ENCODE measurements at places on chromosomes 7 and 10.
A peak's percentile ranks its signal among the peaks of the same experiment; 100 is the strongest.

DNA sequence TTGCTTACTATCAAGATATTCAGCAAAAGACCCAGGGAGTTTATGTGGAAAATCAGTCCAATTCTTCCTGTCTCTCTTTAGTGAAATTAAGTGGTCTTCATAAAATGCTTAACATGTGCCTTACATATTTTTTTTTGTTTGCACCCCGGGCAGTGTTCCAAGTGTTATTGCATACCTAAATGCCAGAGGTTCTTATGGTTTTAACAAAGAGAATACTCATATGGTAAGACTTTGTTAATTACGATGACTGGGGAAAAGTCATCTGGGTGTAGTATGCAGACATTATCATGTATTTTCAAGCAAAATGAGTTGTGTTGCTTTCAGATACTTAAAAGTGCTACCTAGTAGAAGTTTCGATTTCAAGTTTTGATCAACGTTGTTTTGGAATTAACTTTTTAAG, 82.6 kb downstream of the PRKG1 start:
- DNase-seq: no peak

DNA sequence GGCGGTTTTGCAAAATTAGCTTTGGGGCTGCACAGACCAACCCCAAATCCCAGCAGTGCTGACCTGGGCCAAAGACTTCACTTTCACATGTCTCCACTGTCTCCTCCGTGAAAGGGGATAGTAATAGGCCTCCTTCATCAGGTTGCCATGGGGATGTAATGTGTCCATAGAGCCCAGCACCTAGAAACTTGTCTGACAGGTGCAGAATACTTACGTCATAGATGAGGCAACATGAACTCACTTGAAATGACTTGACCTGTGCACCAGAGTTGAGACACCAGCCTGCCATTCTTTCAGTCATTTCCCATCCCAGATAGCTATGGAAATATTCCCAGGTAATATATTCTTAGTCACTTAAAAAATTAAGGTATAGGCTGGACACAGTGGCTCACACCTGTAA, 94.2 kb downstream of the INSYN2A start:
- DNase-seq: no peak

DNA sequence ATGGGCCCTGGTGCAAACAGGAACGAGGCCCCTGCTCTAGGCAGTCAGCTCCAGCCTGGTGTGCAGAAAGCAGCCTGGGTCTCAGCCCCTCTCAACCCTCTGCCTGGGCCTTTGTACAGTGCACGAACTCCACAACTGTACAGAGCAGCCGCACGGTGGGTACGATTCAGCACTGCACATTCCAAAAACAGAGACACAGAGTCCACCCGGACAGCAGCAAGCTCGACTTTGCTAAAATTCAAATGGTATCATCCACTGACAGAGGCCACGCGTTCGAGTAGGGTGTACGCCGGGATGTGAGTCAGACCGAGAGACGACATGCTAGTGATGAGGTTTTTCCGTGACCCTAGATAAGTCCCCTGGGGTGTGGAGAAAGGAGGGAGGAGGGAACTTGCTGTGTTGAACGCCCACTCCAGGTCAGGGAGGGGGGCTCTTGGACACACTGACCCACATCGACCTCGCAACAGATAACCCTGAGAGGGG, 65.6 kb upstream of the PDGFA start:
- peak; percentile 78 for DNase-seq

GRCh38 chr7:94414481-94414880, 19.8 kb downstream of the COL1A2 start:
- DNase-seq: no peak

DNA sequence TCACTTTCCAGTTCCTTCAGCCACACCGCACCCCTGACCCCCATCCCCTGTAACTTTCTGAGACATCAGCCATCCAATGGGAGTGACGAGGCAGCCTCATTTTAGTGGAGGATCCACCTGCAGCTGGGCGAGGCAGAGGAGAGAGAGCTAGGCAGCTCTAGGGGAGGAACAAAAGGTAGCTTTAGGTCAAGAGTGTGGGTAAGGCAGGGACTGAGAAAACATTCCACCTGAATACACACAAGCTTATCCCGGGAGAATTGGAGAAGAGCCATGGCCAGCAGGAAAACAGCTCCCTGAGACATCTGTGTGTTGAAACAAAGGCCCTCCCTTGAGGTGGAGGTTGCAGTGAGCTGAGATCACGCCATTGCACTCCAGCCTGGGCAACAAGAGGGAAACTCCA, 6.7 kb upstream of the KLRG2 start:
- no peak for DNase-seq

DNA sequence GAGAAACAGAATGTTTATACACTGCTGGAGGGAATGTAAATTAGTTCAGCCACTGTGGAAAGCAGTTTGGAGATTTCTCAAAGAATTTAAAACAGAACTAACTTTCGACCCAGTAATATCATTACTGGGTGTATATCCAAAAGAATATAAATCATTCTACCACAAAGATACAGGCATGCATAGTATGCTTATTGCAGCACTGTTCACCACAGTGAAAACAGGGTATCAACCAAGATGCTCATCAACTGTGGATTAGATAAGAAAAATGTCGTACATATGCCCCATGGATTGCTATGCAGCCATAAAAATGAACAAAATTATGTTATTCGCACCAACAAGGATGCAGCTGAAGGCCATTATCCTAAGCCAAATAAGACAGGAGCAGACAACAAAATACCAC, 343.1 kb upstream of the KCND2 start:
- no peak for DNase-seq

GRCh38 chr7:128697302-128697905, 25.3 kb downstream of the GARIN1A start:
- peak; percentile 82 for DNase-seq

DNA sequence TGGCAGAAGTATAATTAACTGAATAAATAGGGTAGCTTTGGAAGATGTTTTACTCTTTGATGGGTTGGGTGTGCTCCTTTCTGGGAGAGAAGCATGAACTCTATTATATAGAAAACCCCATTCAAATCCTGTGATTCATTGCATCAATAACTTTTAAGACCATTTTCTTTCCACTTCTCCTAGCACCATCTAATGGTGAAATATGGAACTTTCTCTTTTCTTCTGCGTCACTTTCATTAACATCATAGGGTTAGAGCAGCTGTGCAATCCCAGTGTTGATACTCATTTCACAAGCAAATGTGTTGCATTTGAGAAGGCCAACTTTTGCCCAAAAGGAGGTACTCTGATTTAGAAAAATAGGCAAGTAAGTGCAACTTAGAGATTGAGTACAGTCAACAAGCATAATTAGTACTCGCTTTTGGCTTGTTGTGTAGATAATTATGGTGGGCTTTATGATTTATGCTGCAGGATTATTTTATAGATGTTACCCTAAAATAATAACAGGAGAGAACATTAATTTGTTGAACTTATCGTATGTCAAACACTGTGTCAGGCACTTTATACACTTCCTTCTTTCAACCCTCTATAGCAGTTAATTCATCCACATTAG, 92.9 kb downstream of the CPED1 start:
- DNase-seq: no peak

DNA sequence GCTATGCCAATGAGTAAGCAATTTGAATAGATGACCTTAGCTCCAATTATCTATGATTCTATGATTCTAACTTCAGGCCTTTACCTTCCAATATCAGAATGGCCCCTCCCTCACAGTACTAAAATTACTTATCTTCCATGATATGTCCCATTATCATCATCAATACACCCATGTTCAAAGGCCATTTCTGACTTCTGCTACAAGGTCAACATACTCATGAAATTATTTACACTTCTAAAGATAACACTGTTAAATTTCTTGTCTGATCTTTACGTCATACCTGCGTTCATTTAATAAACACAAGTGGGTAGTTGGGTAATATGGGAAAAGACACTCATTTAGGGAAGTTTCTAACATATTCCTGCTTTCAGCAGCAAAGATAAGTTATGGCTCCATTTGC, 21.2 kb downstream of the IMMP2L start:
- DNase-seq: no peak

GRCh38 chr7:90764848-90765570, 168.9 kb downstream of the CDK14 start:
- no peak for DNase-seq

DNA sequence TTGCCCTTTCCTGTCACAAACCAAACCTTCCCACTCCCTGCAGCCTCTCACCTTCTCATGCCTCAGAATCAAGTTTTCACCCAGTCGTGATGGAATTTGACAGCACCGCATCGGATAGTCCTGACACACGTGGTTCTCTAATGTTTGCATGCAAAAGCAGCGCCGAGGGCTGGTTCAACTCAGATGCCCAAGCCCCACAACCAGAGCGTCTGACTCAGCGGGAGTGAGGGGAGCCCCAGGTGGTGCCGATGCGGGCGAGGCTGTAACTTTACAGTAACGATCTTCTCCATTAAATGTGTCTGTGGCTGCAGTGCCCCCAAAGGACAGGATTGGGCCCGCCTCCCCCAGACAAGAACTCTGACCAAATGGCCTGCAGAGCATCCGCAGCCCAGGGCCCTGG, 284.5 kb downstream of the CELF2 start:
- DNase-seq: no peak

GRCh38 chr7:114218283-114218682, 196.3 kb upstream of the FOXP2 start:
- DNase-seq: no peak

DNA sequence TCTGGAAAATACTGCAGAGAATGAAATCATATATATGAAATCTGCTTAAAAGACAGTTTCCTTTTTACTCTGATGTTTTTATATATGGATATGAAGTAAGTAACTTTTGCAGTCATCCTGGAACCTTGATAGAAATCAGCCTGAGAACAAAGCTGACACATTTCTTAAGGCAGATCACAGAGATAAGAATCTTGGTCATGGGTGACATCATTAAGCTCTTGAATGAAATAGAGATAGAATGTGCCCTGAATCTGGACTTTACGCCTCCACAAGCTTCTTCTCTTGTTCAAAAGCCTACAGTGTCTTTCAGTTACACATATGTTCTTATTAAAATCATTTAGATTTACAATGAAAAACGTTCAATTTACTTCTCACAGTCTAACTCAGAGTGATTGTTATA, 319.1 kb upstream of the CNTNAP2 start:
- no peak for DNase-seq

GRCh38 chr7:74101061-74101681, 17.6 kb downstream of the LIMK1 start:
- DNase-seq: no peak

DNA sequence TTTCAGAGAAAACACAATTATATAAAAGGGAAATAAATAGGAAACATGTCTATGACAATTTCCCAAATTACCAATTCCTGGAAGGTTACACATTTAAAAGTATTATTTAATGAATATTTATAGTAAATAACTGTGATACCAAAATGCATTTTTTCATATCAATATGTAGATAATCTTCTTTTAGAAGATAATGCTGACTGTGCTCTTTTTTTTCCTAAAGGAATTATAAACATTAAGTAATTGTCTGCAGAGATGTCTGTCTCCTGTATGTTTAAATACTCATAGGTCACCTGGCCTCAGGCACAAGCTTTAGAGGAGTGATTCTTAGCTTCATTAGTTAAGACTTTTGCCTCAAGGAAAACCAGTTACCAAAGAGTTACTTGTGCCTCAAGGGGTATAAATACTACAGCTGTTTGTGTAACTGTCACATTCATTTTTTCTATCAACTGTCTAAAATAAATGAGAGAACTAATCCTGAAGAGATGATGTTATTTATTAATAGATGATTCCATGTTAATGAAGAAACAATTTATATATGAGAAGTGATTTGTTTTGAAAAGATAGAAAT, 77.1 kb downstream of the DNAJC1 start:
- no peak for DNase-seq

- DNase-seq: peak; percentile 41
These were observed 21.9 kb upstream of the KCNK18 start for GRCh38 chr10:117175215-117175900.

DNA sequence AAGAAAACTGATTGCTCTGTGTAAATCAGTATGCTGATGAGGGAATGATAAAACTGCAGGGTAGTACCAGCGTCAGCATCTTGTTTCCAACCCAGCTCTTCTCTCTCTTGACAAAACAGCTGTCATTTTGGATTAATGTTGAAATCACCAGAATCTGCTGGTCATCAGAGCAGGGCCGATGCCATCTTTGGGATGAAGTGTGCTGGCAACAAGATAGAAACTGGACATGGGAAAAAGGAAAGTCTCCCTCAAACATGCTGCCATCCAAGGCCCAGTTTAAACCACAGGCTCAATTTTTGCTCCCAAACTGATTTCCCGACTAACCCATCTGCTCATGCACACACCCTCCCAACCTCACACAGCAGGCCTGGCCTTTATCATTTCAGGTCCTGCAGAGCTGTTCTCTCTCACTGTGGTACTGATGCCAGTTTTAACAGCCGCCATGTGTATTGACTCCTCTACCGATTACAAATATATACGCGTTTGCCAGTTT, 285.2 kb downstream of the AUTS2 start:
- DNase-seq: no peak

- DNase-seq: no peak
These were observed 468.9 kb downstream of the DNAJB6 start for GRCh38 chr7:157805713-157806112.

GRCh38 chr10:72564596-72564995, 61.3 kb downstream of the MICU1 start:
- peak; percentile 37 for DNase-seq

GRCh38 chr7:139118234-139118804, 8.8 kb upstream of the ZC3HAV1 start:
- no peak for DNase-seq

GRCh38 chr7:117322741-117323304, at the start of gene WNT2:
WNT2 (minus strand) TSS chr7:117323058; CDS start chr7:117322989, 69 bp downstream.
- no peak for DNase-seq

- no peak for DNase-seq
These were observed 185.5 kb downstream of the BMPER start for GRCh38 chr7:34090816-34091215.

DNA sequence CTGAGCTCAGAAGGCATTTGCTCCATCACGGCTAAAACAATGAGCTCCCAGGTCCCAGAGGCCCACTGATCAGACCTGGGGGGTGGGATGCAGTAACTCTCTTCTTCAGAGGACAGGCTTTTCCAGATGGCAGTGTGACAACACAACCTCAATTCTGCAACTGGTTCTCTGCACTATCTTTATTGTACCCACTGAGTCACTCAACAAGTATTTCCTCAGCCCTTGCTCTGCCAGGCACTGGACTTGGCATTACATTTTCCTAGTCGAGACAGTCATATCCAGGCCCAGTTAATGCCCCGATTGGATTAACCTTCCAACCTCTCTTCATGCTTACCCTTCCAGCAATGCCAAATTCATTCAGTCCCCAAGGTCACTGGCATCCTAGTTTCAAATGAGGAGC, 72.6 kb downstream of the JAZF1 start:
- DNase-seq: no peak

DNA sequence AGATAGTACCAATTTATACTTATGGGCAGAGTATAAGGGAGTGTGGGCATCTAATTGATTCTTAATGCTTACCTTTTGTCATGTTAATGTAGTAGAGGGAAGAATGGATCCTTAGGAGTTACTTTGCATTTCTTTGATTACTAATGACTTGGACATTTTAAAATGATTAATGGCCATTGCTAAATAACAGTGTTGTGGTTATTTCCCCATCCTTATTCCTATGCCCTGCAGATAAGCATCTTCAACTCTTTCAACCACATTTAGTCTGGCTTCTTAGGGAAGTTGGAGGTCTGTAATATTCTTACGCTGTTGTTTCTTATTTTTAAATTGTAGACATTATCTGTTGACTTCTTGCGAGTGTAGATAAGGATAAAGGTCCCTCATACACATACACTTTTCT, 37.2 kb downstream of the KAT6B start:
- no peak for DNase-seq

GRCh38 chr7:87032604-87033339, 26.7 kb downstream of the ELAPOR2 start:
- DNase-seq: no peak

Data from stimulated activated CD8-positive, alpha-beta memory T cell treated with anti-CD3 and anti-CD28 coated beads, Interleukin-4, amount 100 ng/mL, for 48 hours (primary cell).